ENCODE measurements at places on chromosomes 11 and 22. TPM values are rescaled to one million over a fixed set of nuclear protein-coding genes. Genes with fewer than 3 reads are reported as not detected.
A peak's percentile ranks its signal among the peaks of the same experiment; 100 is the strongest.

Gene P4HA3
- polyA plus RNA-seq = not detected

Gene IGSF9B
- 38.3 TPM for polyA plus RNA-seq

Gene PPP6R3
- polyA plus RNA-seq = 37.9 TPM

- H3K4me3 ChIP-seq = no peak overlapping the region
- no peak overlapping the region for H3K27ac ChIP-seq
- DNase-seq = no peak
- H3K4me1 ChIP-seq = peaks cover under 1% of the 10 kb centered on the region
- no peaks in the 10 kb centered on the region for H3K27me3 ChIP-seq
- H3K36me3 ChIP-seq = peaks cover 12% of the 10 kb centered on the region
Measured at GRCh38 chr11:46485856-46486443, 94.4 kb upstream of the CHRM4 start.

GRCh38 chr11:115644856-115645255 lies 140.6 kb upstream of the CADM1 start:
- H3K4me1 ChIP-seq = no peaks in the 10 kb centered on the region
- no peak overlapping the region for H3K27ac ChIP-seq
- H3K27me3 ChIP-seq = no peaks in the 10 kb centered on the region
- H3K36me3 ChIP-seq = no peaks in the 10 kb centered on the region

Gene KDM4D
- 0.85 TPM for polyA plus RNA-seq

Gene NOX4
- 2.1 TPM for polyA plus RNA-seq

- peaks cover 4% of the 10 kb centered on the region for H3K4me1 ChIP-seq
- no peaks in the 10 kb centered on the region for H3K36me3 ChIP-seq
- H3K4me3 ChIP-seq = no peak overlapping the region
- no peaks in the 10 kb centered on the region for H3K27me3 ChIP-seq
Measured at GRCh38 chr11:75931124-75931523, 116.1 kb downstream of the UVRAG start.

Gene MAJIN
- not detected for polyA plus RNA-seq

Gene WDR74
- polyA plus RNA-seq = 28.7 TPM

Gene KRTAP5-11
- not detected for polyA plus RNA-seq

DNA sequence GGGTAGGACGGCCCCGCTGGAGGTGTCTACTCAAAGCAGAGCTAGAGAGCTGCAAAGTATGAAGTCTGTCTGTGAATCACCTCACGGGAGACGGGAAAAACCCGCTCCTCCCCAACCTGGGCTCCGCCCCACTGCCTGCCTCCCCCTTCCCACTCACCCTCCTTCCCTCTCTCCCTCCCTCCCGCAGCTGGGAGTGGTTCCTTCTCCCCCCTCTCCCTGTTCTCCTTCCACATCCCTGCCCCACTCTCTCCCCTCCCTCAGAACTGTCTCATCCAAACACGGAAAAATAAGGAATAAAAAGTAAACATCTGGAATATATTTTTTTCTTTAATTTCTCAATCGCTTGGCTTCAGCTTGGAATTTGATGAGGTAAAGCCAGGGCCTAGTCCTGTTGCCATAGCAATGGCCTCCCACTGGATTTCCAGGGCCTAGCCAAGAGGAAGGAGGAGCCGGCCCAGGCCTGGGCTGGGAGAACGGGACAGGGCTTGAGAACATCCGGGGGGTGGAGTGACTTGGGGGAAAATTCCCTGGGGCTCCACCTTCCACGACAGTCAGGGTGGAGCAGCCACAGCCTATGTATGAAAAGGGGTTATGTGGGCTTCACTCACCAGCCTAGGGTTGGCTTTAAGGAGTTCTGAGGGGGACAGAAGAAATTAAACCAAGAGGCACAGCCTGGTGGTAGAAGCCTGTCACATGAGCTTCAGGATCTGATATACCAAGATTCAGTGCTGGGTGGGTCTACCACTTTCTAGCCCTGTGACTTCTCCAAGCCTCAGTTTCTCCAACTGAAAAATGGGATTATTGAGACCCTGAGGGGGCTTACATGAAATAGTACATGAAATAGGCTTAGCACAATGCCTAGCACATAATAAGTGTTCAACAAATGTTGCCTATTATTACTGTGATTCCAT lies 2.2 kb downstream of the TNKS1BP1 start:
- DNase-seq = peak; percentile 91
- H3K27me3 ChIP-seq = no peaks in the 10 kb centered on the region
- H3K4me1 ChIP-seq = peaks cover 4% of the 10 kb centered on the region
- H3K36me3 ChIP-seq = peaks cover 31% of the 10 kb centered on the region

GRCh38 chr11:110000850-110001249 lies 92.3 kb upstream of the ZC3H12C start:
- no peak overlapping the region for H3K4me3 ChIP-seq
- H3K36me3 ChIP-seq = no peaks in the 10 kb centered on the region
- H3K27me3 ChIP-seq = no peaks in the 10 kb centered on the region

GRCh38 chr11:104618954-104619353 lies 279.3 kb downstream of the CASP12 start:
- no peak overlapping the region for H3K27ac ChIP-seq
- no peaks in the 10 kb centered on the region for H3K27me3 ChIP-seq
- H3K4me3 ChIP-seq = no peak overlapping the region
- H3K36me3 ChIP-seq = no peaks in the 10 kb centered on the region
- DNase-seq = no peak

Gene RIC3
- 8.6 TPM for polyA plus RNA-seq

- H3K4me1 ChIP-seq = no peaks in the 10 kb centered on the region
- no peak overlapping the region for H3K4me3 ChIP-seq
- H3K27me3 ChIP-seq = no peaks in the 10 kb centered on the region
- DNase-seq = no peak
- no peak overlapping the region for H3K27ac ChIP-seq
Measured at GRCh38 chr11:110128161-110128560, 35.0 kb downstream of the ZC3H12C start.

Gene C1QTNF4
- polyA plus RNA-seq = 0.91 TPM

Gene OVOL1
- not detected for polyA plus RNA-seq

GRCh38 chr22:32476281-32477195 lies 1.9 kb downstream of the FBXO7 start:
- DNase-seq = no peak
- H3K4me3 ChIP-seq = peak overlapping the region; percentile 55
- H3K27me3 ChIP-seq = no peaks in the 10 kb centered on the region
- H3K4me1 ChIP-seq = peaks cover 21% of the 10 kb centered on the region
- H3K27ac ChIP-seq = no peak overlapping the region
- no peaks in the 10 kb centered on the region for H3K36me3 ChIP-seq

Gene WT1
- 1.2 TPM for polyA plus RNA-seq

Gene CARD10
- polyA plus RNA-seq = 13.9 TPM

GRCh38 chr11:61173456-61173855 lies 12.2 kb upstream of the VPS37C start:
- no peak for DNase-seq
- H3K27ac ChIP-seq = no peak overlapping the region
- H3K27me3 ChIP-seq = no peaks in the 10 kb centered on the region
- H3K4me3 ChIP-seq = no peak overlapping the region
- no peaks in the 10 kb centered on the region for H3K36me3 ChIP-seq

DNA sequence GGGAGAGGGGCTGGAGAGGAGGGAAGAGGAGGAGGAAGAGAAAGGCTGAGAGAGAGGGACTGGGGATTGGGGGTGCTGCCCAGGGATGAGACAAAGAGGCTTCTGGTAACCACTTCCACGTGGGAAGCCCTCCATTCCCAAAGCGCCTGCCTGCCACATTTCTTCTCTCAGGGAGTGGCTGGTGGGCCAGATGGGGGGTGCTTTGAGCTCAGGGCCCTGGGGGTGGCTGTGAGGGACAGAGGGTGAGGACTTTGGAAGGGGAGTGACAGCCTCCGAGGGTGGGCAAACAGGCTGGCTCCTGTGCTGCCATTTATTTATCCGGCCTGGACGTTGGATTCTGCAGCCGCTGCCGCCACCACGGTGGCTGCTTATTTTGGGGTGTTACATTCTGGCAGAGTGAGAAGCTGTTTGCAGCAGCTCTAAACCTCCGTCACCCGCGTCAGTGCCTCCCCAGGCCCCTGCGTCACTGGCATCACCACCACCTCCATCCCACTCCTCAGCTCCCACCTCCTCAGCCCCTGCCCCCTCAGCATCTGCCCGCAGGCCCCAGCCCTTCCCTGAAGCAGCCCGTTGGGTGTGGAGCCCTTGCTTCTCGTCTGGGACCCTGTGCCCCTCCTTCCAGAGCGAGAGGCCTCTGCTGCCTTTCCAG lies 1.6 kb downstream of the RTN4RL2 start:
- no peaks in the 10 kb centered on the region for H3K36me3 ChIP-seq
- no peak overlapping the region for H3K4me3 ChIP-seq
- DNase-seq = no peak
- H3K27me3 ChIP-seq = peaks cover 45% of the 10 kb centered on the region

Gene SLC5A4
- 0.34 TPM for polyA plus RNA-seq

DNA sequence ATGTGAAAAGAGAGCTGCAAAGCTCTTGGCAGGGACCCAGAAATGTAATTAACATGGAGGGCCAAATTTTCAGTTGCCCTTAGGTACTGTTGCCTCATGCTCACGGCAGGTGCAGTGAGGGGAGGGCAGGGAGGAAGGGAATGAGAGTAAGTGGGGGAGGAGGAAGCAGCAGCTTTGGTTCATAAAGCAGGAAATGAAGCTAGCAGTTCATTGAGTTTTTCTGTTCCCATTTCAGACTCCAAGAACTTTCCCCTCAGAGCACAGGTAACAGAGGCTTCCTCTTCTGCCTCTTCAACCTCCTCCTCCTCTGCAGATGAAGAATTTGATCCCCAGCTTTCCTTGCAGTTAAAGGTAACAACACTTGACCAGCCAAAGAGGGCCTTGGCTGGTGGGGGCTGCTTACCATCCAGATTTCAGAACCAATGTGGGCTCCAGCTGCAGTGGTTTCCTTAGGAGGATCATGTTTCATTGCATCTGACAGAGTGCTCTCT lies 57.9 kb upstream of the PARVA start:
- H3K4me3 ChIP-seq = no peak overlapping the region
- no peaks in the 10 kb centered on the region for H3K36me3 ChIP-seq
- H3K27ac ChIP-seq = no peak overlapping the region
- no peaks in the 10 kb centered on the region for H3K4me1 ChIP-seq

DNA sequence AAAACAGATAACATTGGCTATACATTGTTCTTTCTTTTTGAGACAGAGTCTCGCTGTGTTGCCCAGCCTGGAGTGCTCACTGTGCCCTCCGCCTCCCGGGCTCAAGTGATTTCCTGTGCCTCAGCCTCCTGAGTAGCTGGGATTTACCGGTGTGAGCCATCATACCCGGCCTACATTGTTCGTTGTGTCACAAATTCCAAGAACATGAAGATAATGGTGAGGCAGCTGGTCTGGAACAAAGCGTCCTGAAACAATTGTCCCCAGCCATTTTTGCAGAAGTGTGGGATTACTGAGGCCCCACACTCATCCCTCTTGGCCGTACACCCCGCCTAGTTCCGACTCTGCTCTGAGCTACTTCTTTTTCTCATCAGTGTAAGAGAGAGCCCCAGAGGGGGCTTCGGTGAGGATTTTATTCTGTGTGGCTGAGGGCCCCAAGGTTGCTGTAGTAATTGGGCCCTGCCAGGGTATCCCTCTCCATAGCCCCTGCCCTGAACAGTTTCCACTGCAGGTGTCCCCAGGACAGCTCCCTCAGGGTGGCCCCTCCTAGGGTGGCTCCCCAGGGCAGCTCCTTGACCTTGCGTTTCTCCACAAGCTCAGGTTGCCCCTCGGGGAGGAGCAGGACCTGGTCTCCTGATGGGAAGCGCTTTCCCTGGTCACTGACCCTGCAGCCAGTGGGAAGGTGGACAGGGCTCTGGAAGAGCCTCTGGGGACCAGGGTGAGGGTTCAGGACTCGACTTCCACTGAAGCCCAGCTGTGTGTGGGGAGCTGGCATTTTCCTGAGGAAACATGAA lies 13.1 kb upstream of the ARSA start:
- H3K27me3 ChIP-seq = peaks cover 15% of the 10 kb centered on the region
- peak overlapping the region; percentile 71 for H3K27ac ChIP-seq
- H3K4me3 ChIP-seq = no peak overlapping the region

Gene OR51E2
- polyA plus RNA-seq = 0.08 TPM

Gene MS4A6A
- 11.7 TPM for polyA plus RNA-seq

Gene TECTA
- 0.95 TPM for polyA plus RNA-seq

DNA sequence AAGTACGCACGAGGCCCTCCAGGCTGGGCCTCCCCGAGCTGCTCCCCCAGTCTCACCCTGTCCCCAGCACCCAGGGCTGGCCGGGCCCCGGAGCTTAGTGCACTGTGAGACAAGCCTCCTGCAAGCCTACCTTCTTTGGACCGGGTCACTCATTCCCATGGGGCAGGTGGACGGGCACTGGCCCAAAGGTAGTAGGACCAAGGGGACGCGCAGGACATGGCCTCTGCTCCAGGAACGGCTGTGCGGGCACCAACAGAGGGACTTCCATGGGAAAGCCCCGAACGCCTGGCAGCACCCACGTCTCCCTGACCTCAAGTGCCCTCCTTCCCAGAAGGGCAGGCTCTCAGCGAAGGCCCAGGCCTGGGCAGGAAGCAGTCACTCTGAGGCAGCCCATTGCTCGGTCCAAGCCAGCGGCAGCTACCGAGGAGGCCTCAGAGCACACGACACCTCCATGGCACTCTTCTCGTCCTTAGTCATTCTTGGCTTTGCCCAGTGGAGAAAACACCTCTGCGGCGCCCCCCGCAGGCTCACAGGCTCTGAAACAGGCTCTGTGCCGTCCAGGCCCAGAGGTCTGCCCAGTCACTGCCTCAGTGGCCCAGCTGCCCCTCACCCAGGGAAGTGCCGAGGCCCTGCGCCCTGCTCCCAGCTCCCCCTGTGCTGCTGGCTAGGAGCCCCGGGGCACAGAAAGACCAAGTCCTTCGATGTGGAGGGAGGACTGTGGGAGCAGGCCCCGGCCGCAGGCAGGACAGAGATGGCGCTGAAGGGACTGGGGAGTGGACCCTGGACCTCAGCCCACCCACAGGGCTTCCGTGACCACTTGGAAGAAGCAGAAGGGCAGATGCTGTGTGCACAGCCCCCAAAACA lies 3.8 kb downstream of the MOB2 start:
- peaks cover 28% of the 10 kb centered on the region for H3K36me3 ChIP-seq
- H3K4me3 ChIP-seq = no peak overlapping the region
- peaks cover 45% of the 10 kb centered on the region for H3K4me1 ChIP-seq
- H3K27me3 ChIP-seq = no peaks in the 10 kb centered on the region
- no peak for DNase-seq

Gene SYCE3
- not detected for polyA plus RNA-seq

- no peak overlapping the region for H3K4me3 ChIP-seq
- no peak overlapping the region for H3K27ac ChIP-seq
- no peaks in the 10 kb centered on the region for H3K36me3 ChIP-seq
- no peaks in the 10 kb centered on the region for H3K27me3 ChIP-seq
- DNase-seq = no peak
Measured at GRCh38 chr11:116033931-116034553, 529.8 kb upstream of the CADM1 start.

GRCh38 chr11:86630229-86630981 lies 42.0 kb downstream of the ME3 start:
- H3K36me3 ChIP-seq = no peaks in the 10 kb centered on the region
- H3K4me1 ChIP-seq = peaks cover 55% of the 10 kb centered on the region
- no peak overlapping the region for H3K4me3 ChIP-seq
- no peak for DNase-seq
- H3K27ac ChIP-seq = peak overlapping the region; percentile 71

GRCh38 chr11:16410479-16410878 lies 54.1 kb upstream of the SOX6 start:
- H3K27ac ChIP-seq = no peak overlapping the region
- no peak overlapping the region for H3K4me3 ChIP-seq
- no peaks in the 10 kb centered on the region for H3K4me1 ChIP-seq
- H3K36me3 ChIP-seq = no peaks in the 10 kb centered on the region

Gene PRPF19
- polyA plus RNA-seq = 35.5 TPM
